HS-5 (cell line): ENCODE measurements at places on chromosomes 11 and 22.

DNA sequence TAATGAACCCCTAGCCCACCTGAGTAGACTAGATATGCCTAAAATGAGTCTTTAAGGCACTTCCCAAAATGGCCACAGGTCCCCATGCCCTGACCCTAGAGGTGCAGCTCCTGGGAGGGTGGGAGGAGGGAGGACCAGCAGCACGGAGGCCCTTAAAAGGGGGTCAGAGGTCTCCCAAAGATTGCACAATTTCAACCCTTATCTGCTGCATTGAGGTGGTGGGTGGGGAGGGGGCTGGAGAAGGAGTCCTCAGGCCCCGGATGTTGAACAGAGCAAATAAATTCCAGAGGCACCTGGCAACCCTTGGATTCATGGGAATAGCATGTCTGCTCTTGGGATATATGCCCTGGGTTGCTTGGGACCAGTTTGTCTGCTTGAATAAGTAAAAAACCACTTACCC lies 57.6 kb downstream of the NAV2 start:
- DNase-seq: no peak

GRCh38 chr11:82494988-82495432 lies 238.7 kb downstream of the FAM181B start:
- DNase-seq: peak; percentile 1

DNA sequence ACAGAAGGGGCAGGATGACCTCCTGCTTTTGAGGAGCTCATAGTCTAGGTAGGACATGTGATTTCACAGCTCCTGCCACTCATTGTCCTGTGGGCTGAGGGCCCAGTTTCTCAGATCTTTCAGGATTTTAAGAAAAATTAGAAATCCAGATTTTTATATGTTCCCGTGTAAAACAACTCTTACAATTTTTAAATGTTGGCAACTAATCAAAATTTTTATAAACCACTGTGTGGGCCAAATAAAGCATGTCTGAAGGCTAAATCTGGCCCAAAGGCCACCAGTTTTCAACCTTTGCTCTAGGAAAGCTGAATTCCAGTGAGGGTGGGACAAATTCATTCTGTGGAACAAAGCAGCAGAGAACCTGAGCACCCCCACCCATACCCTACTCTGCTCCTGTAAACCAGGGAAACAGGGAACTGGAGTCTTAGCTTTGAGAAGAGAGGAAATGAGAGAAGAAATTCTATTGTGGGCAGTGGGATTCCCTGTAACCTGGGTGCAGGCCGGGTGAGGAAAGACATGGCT lies 20.6 kb downstream of the LRRC32 start:
- no peak for DNase-seq

GRCh38 chr22:42064629-42065028 lies 6.0 kb downstream of the NAGA start:
- no peak for DNase-seq

GRCh38 chr11:99162819-99163218 lies 142.1 kb downstream of the CNTN5 start:
- no peak for DNase-seq

DNA sequence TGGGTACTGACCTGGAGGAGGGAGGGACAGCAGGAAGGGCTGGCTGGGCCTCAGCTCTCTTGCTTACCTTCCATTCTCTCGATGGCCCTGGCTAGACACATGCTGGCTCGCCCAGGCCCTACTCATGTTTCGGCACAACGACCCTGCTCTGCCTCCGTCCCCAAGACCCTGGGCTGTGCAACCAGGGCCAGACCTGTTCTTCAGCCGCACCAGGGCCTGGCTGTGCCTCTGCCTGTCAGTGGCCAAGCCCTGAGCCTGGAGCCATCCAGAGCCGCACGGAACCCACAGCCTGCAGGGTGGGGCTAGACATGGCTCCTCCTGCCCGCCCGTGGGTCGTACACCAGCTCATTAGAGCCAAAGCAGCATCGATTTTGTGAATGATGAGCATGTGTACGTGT lies 47.5 kb downstream of the RTN4R start:
- no peak for DNase-seq

DNA sequence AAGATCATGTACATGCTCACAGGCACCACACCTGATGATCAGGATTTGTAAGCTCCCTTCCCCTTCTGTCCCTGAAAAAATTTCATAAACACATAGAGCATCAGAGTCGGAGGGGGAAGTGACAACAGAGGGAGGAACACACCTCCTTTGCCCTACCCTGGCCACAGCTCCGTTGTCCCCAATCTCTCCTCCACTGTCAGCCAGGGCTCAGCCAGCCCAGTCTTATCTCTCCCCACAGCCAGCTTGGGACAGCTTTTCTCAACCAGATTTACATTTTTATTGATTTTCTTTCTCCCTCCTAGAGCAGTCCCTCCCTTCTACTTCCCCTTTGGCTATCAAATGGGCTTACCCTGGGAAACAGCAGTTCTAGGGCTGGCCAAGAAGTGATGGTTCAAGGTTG lies 32.1 kb upstream of the TPBGL start:
- no peak for DNase-seq

GRCh38 chr11:13076961-13077360 lies 67.8 kb downstream of the RASSF10 start:
- DNase-seq: no peak

DNA sequence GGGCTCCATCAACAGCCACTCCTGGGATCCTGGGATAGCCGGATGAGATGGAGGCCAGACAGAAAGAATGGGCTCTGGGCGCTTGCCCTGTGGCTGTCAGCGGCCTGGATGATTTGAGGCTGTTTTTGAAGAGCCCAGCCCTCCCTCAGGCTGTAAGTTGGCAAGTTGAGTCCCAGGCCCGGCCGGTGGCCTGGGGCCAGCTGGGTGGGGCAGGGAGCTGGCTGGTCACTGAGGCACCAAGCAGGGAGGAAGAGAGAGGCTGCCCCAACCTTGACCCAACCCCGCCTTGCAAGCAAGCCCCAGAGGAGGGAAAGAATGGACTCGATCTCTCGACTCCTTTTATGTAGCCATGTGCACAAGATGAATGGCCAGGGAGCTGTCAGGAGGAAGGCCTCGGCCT lies 34.9 kb downstream of the RIBC2 start:
- DNase-seq: no peak

DNA sequence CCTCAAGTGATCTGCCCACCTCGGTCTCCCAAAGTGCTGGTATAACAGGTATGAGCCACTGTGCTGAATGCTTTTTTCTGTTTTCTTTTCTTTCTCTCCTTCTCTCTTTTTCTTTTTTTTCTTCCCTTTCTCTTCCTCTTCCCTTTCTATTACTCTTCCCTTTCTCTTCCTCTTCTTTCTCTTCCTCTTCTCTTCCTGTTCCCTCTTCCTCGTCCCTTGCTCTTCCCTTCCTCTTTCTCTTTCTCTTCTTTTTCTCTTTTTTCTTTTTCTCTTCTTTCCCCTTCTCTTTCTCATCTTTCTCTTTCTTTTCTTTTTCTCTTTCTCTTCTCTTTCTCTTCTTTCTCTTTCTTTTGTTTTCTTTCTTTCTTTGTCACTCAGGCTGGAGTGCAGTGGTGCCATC lies 1.2 kb downstream of the OOSP1 start:
- DNase-seq: no peak

DNA sequence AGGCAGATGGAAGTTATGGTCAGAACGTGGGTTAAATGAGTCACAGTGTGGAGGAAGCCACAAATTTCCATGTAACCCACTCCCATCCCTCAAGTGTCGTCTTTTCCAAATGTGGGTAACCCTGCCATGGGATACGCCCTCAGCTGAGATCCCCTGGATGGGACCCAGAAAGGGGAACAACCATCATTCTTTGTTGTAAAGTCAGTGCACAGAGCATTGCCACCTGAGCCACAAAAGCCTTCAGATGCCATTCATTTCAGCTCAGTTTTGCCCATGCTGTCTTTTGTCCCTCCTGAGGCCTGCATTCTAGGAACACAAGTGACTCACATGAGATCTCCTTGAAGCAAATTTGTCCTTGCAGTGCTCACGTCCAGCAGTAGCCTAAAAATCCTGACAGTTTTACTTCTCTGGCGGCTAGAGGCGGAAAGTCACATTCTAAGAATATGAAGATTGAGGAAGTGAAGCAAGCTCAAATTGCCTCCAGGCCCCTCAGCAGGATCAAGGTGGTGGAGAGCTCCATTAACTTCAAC lies 30.6 kb downstream of the MMP13 start:
- DNase-seq: no peak

DNA sequence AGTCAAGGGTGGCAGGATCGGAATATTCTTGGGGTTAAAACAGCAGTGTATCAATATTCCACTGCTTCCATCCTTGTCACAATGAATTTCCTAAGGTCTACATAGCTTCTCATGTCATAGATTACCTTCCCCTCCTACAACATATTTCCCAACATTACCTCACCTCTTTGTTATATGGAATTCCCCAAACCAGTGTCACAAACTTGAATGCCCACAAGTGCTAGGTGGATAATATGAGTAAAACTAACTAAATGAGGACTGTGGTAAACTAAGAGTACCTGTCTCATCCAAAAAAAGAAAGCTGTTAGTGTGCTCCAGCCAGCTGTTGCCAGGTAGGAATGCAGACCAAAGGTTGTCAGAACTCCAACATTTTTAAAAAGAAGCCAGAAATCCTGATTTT lies 17.0 kb upstream of the NUCB2 start:
- DNase-seq: no peak

DNA sequence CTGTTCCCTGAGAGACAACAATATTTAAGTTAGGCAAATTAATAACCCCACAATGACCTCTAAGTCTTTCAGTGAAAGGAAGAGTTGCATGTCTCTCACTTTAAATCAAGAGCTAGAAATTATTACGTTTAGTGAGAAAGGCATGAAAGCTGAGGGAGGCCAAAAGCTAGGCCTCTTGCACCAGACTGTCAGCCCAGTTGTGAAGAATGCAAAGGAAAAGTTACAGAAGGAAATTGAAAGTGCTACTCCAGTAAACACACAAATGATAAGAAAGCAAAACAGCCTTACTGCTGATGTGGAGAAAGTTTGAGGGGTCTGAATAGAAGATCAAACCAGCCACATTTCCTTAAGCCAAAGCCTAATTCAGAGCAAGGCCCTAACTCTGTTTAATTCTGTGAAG lies 45.0 kb downstream of the BBOX1 start:
- DNase-seq: no peak
